ENCODE measurements at places on chromosomes 16 and 17.

DNA sequence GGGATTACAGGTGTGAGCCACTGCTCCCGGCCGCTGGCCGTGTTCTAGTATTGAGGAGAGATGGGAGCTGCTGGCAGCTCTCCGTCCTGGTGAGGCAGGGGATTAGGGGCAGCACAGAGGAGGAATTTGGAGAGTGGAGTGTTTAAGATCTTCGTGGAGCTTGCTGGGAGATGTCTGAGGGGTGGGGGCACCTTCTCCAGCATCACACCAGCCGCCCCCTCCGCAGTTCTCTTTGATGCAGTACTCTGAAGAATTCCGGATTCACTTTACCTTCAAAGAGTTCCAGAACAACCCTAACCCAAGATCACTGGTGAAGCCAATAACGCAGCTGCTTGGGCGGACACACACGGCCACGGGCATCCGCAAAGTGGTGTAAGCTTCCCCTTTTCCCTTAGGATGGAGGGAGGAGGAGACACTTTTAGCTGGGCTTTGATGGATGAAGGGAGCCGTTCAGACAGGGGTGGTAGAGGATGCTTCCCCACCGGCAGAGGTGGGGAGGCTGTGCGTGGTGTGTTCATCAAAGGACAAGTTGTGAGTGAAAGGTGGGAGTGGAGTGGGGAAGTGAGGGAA is 11.9 kb downstream of the ITGAM start:
- DNase-seq: no peak

GRCh38 chr16:88533381-88533917 is 36.8 kb upstream of the ZC3H18 start:
- DNase-seq: no peak

- no peak for DNase-seq
Measured at GRCh38 chr17:16511593-16511992, 19.6 kb upstream of the LRRC75A start.

DNA sequence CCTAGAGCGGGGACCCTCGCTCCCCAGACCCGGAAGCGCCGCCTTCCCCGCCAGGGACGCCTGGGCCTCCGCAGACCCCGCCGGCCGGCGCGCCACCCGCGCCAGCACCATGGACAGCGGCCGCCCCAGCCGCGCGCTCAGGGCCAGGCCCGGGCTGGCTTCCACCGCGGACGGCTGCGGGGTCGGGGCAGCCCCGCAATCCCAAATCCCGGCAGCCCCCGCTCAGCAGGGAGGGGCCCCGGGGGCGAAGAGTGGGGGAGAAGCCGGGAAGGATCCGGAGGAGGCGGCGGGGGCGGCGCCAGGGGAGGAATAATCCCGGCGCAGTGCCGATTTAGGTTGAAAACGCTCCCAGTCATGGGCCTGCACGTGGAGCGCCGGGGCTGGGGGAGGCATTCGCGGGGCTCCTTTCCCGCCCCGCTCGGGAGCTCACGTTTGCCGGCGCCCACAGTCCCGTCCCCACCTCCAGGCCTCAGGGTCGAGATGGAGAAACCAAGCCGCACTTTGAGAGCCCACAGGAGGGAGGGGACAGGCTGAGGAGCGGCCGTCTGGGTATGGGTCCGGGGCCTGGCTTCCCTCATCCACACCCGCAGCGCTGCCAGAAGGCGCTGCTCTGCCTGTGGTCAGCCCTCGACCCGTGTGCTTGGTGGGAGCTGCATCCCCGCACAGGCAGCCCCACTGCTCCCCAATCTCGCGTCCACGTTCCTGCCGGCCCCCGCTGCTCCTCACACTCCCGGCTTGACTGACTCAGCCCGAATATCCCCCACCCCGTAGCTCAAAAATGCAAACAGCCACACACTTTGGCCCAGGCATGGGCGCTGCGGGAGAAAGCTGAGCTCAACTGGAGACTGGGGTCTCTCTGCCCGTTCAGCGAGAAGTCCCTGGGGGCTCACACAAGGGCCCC is 4.7 kb downstream of the FBXL16 start:
- DNase-seq: no peak

GRCh38 chr17:65679165-65679845 is 117.9 kb upstream of the AXIN2 start:
- no peak for DNase-seq

DNA sequence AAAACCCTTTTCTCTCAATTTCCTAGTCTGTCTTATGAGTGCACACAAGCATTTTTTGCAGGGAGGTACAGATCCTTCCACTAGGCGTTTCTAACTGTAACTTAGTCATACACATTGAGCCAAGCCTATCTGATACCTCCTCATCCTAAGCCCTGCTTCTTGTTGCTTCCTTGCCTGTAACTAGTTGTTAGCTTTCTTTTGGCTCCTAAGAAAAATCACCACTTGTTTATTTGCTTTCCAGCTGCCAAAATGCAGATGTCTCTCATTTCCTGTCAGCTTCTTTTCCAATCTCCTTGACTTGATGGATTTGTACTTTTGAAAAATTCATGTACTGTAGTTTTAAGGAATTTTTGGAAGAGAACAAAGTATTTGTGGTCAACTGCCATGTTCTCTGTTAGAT is 73.7 kb downstream of the TNRC6C start:
- DNase-seq: no peak

DNA sequence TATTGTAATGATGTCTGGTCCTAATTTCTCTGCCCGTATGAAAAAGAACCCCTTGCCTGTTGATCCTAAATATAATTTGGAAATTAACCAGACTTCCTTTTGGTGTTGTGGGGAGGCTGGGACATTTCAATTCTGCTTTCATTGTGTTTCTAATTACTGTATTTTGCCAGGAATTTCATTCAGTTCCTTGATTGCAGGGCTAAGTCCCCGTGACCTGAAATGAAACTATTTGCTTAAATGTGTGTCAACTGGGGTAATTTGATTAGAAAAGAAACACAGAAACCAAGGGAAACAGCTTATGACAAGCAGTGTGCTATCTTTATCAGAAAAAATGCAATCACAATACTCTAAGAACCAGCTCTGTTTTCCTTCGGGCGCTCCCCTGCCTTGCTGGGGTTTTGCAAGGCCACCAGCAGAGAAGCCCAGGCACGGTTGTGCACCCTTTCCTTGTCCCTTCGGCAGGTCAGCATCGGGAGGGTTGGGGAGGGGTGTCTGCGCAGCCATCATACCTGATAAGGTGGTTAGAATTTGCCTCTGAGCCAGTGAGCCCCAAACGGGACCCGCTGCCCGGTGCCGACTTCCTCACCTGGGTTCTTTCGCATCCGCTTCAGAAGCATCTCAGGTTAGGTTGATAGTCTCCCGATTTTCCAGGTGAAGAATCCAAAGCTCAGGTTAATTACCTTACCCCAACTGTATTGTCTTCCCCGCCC is 19.4 kb downstream of the KLHL36 start:
- DNase-seq: no peak

DNA sequence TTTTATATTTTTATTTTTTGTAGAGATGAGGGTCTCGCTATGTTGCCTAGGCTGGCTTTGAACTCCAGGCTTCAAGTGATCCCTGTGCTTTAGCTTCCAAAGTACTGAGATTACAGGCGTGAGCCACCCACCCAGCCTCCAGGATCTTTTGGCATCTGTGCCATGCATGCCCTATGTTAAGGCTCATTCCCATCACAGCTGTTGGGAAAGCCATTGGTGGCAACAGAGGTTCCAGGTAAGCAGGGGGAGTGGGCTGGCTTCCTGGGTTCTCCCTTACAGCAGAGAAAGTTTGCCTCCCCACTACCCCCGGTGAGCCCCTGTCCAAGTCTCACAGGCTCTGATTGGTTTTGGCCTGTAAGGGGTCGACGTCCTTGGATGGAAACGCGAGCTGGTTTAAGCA is 8.9 kb upstream of the MRTFB start:
- no peak for DNase-seq

GRCh38 chr17:1005361-1005946 is 8.5 kb downstream of the TIMM22 start:
- DNase-seq: no peak

DNA sequence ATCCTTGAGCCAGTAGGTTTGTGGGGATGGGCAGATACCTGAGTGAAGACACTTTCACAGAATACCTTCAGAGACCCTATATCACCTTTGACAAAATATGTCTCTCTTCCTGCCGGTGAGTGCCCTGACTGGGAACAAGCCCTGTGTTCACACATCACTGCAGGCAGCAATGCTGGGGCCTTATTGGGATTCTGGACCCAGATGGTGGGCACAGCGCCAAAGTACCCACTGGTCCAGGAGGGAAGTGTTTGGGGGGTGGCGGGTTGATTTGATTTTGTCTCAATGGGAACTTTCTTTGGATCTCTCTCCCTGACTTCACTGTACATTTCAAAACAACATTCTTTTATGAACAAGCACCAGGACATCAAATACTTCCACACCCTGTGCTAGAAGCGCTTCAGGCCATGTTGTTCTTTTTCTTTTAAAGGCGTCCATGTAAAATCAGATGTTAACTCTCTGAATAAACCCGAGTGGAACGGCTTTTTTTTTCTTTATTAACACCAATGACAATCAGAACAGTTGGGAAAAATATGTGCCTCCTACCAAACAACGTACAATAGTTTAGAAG is 62.4 kb upstream of the AKTIP start:
- DNase-seq: no peak

- DNase-seq: no peak
Measured at GRCh38 chr16:17364319-17365210, 106.2 kb downstream of the XYLT1 start.

DNA sequence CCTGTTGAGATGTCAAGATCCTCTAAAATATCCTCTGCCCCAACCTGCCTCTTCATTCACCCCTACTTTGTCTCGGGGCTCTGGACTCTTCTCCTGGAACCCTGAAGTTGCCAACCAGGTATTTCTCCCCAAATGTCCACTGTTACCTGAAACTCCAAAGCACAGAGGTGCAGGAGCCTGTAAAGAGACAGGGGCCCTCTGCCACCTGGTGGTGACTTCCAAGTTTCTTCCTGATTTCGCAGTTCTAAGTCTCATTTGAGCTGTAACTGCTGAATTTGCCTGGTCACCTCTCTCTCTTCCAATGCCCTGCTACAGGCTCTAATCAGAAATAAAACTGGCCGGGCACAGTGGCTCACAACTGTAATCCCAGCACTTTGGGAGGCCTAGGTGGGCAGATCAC is 77.1 kb upstream of the RCVRN start:
- DNase-seq: no peak

- DNase-seq: no peak
Measured at GRCh38 chr16:55943267-55943666, 68.1 kb upstream of the CES5A start.

DNA sequence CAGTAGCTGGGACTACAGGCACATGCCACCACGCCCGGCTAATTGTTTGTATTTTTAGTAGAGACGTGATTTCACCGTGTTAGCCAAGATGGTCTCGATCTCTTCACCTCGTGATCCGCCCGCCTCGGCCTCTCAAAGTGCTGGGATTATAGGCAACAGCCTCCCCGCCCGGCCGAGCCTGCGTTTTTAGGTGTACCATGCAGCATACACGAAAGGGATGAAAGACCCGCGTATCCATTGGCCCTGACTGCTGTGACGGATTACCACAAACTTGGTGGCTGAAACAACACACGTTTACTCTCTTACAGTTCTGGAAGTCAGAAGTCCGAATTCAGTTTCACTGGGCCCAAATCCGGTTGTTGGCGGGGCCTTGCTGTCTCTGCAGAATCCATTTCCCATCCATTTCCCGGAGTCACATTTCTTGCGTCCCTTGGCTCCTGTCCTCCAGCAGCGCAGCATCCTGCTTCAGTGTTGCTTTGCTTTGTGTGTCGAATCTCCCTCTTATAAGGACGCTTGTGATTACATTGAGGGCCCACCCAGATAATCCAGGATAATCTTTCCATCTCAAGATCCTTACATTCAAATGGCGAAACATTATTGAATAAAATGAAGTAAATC is 8.3 kb upstream of the GUCY2D start:
- DNase-seq: no peak

DNA sequence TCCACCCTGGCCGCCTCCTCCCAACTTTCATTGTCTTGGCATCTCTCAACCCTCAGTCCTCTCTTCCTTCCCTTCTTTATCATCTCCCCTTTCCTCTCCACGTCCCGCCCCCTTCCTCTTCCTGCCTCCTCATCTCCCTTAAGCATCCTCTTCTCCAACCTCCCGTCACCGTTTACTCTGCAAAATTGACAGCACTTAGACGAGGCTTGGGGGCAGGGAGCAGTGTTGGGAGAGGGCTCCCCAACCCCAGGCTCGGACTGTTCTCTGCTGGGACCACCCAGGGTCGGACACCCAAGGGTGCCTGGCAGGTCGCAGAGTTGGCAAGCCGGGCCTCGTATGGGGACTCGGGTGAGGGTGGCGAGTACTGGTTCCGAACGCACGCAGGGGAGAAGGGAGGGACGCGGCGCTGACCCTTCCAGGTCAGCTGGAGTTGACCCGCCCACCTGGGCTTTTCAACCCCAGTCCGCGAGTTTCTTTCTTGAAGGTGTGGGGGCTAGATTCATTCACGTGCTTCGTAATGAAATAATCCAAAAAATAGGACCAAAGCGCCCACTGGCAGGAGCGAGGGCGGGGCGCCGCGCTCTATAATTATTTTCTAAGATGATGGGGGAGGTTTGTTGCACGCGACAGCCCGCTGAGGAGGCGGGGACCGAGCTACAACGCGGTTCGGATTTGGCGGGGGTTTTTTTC is 775 bp upstream of the PAGR1 start:
- DNase-seq: no peak

DNA sequence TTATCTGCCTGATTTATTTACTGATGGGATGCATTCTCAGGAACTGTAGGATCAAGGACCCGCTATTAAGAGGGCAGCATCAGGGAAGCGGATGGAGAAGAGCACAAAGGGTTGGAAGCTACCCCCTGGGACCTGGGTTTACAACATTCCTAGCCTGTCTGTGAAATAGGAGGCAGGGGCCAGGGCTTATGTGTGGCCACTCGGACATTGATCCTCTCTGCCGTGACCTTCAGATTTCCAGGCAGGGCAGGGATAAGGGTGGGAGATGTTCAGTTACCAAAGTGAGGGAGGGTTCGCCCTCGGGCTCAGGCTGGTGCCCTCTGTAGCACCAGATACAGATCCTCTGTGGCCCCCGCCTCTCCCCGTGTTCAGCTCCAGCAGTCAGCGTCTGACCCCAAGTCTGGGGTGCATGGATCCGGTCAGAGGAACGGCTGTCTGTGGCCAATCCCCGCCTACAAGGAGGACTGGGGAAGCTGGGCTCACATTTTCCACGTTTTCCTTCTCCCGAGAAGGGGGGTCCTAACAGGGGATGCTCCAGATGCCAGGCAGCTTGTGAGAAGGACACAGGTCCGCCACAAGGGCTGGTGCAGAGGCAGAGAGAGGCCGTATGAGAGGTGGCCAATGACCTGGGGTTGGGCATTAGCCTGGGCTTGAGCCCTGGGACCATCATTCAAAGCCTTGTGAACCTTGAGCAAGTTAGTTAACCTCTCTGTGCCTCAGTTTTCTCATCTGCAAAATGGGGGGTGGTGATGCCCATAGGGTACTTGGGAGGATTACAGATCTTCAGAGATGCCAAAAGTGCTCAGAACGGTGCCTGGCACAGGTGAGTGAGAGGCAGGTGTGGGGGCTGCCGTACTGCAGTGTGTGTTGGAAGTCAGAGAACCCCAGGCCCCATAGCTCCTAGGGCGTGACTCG is 48.3 kb downstream of the ATP2C2 start:
- DNase-seq: no peak

DNA sequence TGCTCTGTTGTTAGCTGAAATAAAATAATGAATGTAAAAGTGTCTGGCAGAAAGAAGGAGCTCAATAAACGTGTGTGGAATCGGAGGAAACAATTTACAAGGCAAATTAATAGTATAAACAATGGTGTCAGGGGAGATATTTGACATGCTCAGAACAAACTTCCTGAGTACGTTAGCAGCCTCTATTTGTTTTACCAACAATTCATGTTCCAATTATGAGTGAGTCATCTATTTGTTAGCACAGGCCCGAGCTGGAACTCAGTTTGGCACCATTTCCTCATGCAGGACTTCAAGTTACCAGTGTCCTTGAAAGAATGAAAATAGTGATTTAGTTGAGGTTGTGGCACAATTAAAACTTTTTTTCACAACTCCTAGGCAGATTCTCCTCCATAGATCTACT is 9.1 kb downstream of the ASIC2 start:
- peak; percentile 18 for DNase-seq
